ENCODE measurements at places on chromosomes 2 and 18.

GRCh38 chr18:14100503-14101286 is 31.5 kb downstream of the ZNF519 start:
- DNase-seq, result peak; percentile 24

GRCh38 chr2:54967759-54968365 is 82.4 kb downstream of the RTN4 start:
- DNase-seq, result no peak

GRCh38 chr2:142483653-142484052 is 352.8 kb upstream of the LRP1B start:
- DNase-seq, result no peak

GRCh38 chr2:234447963-234448362 is 48.9 kb downstream of the ARL4C start:
- no peak for DNase-seq

GRCh38 chr2:112583497-112584133 is 794 bp upstream of the CHCHD5 start:
- peak; percentile 10 for DNase-seq

DNA sequence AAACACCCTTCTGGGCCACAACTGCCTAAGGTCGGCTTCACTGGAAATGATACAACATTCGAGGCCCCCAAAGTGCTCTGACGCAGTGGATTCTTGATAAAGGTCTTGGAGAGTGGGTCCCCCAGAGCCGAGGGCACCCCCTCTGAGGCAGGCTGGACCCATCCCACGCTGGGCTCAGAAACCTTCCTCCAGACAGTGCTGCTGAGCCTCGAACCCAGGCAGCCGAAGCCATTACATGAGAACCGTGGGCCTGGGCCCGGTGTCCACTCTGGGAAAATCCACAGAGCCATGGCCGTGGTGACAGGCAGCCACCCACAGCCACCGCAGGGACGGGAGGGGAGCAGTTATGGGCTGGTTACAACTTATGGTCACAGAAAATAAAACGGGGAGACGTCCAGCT is 81.4 kb upstream of the ID2 start:
- DNase-seq, result no peak

DNA sequence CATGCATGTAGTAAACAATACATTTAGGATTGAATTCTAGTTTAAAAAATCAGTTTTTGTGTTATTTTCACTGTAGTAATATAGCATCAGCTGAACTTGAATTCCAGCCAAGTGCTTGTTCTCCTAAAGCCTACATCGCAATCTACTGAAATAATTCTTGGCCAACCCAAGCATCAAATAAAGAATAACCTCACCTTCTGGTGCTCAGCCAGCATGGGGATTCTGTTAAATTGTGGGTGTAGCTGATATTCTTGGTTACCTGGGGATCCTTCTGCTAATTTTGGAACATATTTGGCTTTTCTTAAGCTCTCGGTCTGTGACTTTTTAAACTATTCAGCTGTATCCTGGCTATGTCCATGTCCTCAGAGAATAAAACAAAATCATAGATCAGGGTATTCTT is 248.8 kb downstream of the NRXN1 start:
- DNase-seq, result no peak
